Activated T-helper 1 cell treated with anti-CD3 and anti-CD28 coated beads, Interleukin-12 subunit alpha, Interleukin-12 subunit beta, Interleukin-2, Interleukin-4 antibody, amounts not matched to agents 30 ng/mL and 10 ng/mL and 1 ng/mL, durations not matched to agents 14 hours and 24 hours and 36 hours (primary cell): ENCODE measurements at places on chromosomes 4 and X. TPM values are rescaled to one million over a fixed set of nuclear protein-coding genes. Genes with fewer than 3 reads are reported as not detected.

DNA sequence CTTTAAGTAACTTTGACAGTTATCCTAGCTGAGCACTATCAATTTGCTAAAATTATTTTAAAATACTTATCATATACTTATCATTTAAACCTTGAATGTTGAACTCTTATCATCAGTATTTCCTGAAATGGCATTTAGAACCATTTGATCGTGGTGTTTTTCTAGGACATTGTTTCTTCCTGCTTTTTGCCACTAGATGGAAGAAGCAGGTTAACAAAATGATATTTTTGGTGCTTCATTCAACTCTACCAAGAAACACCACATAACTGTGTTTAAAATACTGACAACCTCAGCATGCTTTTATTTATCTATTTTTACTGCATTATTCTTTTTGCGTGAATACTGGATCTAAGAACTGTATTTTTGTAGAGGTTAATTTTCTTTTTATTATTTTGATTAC, 44.6 kb downstream of the C4orf33 start:
- DNase-seq, result no peak

The MAGEC2 gene
- not detected in 2 replicates for total RNA-seq

DNA sequence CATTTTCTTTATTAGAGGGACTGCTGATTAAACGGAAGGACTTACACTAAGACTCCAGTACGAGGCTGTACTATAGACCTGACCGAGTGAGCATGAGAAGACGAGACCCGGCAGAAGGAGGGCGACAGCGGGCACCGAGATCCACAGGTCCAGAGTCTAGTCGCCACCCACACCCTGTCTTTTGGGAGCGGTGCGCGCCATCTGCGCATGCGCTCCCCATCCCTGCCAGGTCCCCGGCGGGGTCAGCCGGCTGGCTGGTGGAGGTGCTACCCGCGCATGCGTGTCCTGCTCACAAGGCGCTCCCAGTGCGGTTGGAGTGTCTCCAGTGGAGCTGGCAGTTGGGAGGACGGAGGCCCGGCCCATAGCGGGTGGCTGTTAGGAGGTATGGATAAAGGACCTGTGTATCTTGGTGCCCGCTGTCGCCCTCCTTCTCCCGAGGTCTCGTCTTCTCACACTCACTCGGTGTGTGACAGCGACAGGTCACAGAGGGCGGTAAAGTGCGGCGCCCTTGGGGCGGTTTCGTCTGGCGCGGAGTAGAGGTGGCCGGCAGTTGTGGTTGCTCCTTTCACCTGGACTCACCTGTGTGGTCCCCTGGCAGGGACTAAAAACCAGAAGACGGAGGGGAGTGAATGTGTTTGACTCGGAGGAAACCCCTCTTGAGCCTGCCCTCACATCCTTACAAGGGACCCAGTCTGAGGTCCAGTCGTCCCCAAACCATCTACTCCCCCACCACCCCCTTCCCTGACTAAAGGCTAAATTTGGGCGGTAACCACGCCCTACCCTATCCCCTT, 7.6 kb upstream of the HSD17B10 start:
- peak; percentile 74 for DNase-seq

GRCh38 chrX:129347291-129347690, 176.0 kb downstream of the SMARCA1 start:
- DNase-seq, result no peak

GRCh38 chr4:130814896-130815295, 1718.9 kb downstream of the C4orf33 start:
- DNase-seq, result no peak

The PRSS12 gene
- total RNA-seq, result not detected in 2 replicates

The TCEAL2 gene
- not detected in 2 replicates for total RNA-seq

DNA sequence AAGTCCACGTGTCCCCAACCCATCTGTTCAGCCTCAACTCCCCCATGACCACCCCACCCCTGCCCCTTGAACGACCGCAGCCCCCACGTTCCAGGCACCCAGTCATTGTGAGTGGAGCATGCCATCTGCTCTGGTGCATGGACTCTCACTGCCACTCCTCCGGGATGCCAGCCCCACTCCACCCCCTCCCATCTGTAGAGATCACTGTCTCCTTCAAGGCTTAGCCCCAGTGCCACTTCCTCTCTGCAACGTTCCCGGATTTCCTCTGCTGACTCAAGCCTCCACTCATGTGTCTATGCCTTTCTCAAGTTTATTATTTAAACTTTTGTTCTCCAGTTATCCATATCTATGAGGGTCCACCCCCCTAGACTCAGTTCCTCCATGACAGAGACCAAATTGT, 54.0 kb downstream of the MAML3 start:
- no peak for DNase-seq

DNA sequence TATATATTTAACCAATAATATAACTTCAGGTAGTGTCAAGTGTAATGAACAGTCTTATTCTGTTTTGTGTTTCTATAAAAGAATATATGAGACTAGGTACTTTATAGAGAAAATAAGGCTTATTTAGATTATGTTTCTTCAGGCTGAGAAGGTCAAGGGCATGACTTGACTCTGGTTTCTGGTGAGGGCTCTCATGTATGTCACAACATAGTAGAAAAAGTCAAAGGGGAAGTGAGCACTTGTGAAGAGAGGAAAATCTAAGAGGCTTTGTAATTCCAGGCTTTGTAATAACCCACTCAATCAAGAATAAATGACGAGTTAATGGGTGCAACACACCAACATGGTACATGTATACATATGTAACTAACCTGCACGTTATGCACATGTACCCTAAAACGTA, 27.6 kb downstream of the PRR32 start:
- no peak for DNase-seq

DNA sequence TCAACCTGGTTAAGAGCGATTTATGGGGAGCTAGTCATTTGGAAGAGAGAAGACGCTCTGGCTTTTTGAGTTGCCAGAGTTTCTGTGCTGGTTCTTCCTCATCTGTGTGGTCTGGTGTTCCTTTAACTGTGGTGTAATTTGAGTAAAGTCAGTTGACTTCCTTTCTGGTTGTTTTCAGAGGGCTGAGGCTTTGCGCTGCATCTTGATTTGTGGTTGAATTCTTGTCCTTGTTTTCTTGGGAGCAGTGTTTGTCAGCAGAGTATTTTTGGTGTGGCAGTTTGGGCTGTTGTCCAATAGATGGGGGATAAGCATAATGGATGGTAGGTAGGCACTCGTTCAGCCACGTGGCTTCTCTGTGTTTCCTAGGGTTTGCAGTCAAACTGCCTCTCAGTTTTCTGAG, 2143.2 kb upstream of the TENM3 start:
- DNase-seq, result no peak
